CD8-positive, alpha-beta T cell (primary cell): ENCODE measurements at places on chromosomes 13 and 19. TPM values are rescaled to one million over a fixed set of nuclear protein-coding genes. Genes with fewer than 3 reads are reported as not detected.

Gene ZNF814
- 43.9 TPM for total RNA-seq

Gene RANBP3
- 109 TPM for total RNA-seq

Gene ZNF844
- total RNA-seq: 12.1 TPM

Gene CGB8
- total RNA-seq: not detected

Gene PTPRH
- not detected for total RNA-seq

Gene ETV2
- not detected for total RNA-seq

Gene RASIP1
- 1.1 TPM for total RNA-seq
